B cell (primary cell): ENCODE measurements at places on chromosomes 12 and 14. TPM values are rescaled to one million over a fixed set of nuclear protein-coding genes. Genes with fewer than 3 reads are reported as not detected.

GRCh38 chr14:75307700-75308379 is 29.2 kb downstream of the FOS start:
- H3K4me3 ChIP-seq = no peak overlapping the region
- no peak overlapping the region for H3K27ac ChIP-seq
- H3K4me1 ChIP-seq = peaks cover 3% of the 10 kb centered on the region
- H3K27me3 ChIP-seq = no peaks in the 10 kb centered on the region
- DNase-seq = peak; percentile 79
- no peaks in the 10 kb centered on the region for H3K36me3 ChIP-seq

GRCh38 chr12:43292699-43293098 is 259.3 kb downstream of the ADAMTS20 start:
- H3K4me3 ChIP-seq = no peak overlapping the region
- no peak overlapping the region for H3K27ac ChIP-seq
- DNase-seq = no peak
- H3K36me3 ChIP-seq = no peaks in the 10 kb centered on the region

- H3K27ac ChIP-seq = no peak overlapping the region
- no peaks in the 10 kb centered on the region for H3K27me3 ChIP-seq
- H3K4me1 ChIP-seq = no peaks in the 10 kb centered on the region
Measured at GRCh38 chr12:47481041-47481440, 224.8 kb downstream of the RPAP3 start.

- H3K4me1 ChIP-seq = no peaks in the 10 kb centered on the region
- no peak overlapping the region for H3K4me3 ChIP-seq
- no peaks in the 10 kb centered on the region for H3K36me3 ChIP-seq
- no peak for DNase-seq
- H3K27me3 ChIP-seq = no peaks in the 10 kb centered on the region
Measured at GRCh38 chr12:132305991-132306884, 23.2 kb downstream of the GALNT9 start.

- no peak overlapping the region for H3K4me3 ChIP-seq
- H3K27ac ChIP-seq = no peak overlapping the region
- no peaks in the 10 kb centered on the region for H3K36me3 ChIP-seq
- no peak for DNase-seq
- H3K27me3 ChIP-seq = no peaks in the 10 kb centered on the region
Measured at GRCh38 chr12:19783547-19784444, 344.5 kb downstream of the AEBP2 start.

GRCh38 chr12:48489012-48489411 is 6.7 kb downstream of the C12orf54 start:
- peaks cover 7% of the 10 kb centered on the region for H3K27me3 ChIP-seq
- no peak overlapping the region for H3K4me3 ChIP-seq
- H3K27ac ChIP-seq = no peak overlapping the region
- H3K4me1 ChIP-seq = no peaks in the 10 kb centered on the region
- DNase-seq = no peak

GRCh38 chr12:118237052-118237665 is 101.2 kb downstream of the PEBP1 start:
- peak overlapping the region; percentile 21 for H3K27ac ChIP-seq
- H3K36me3 ChIP-seq = peaks cover 30% of the 10 kb centered on the region
- peak overlapping the region; percentile 16 for H3K4me3 ChIP-seq
- H3K4me1 ChIP-seq = peaks cover 36% of the 10 kb centered on the region
- DNase-seq = peak; percentile 76
- no peaks in the 10 kb centered on the region for H3K27me3 ChIP-seq

ACSM4 gene
- total RNA-seq = not detected in 2 replicates

EIF2S3B gene
- 0.54 and 0.73 TPM in 2 replicates for total RNA-seq

KHNYN gene
- total RNA-seq = 182 and 184 TPM in 2 replicates

SRRM4 gene
- not detected in 2 replicates for total RNA-seq

ACOT4 gene
- 0.42 and 0.83 TPM in 2 replicates for total RNA-seq

PTHLH gene
- not detected in 2 replicates for total RNA-seq

TMEM52B gene
- not detected in 2 replicates for total RNA-seq

RALGAPA1 gene
- 94.0 and 108 TPM in 2 replicates for total RNA-seq
